ENCODE measurements at places on chromosomes 7 and 10. TPM values are rescaled to one million over a fixed set of nuclear protein-coding genes. Genes with fewer than 3 reads are reported as not detected.

Gene ENTPD1
- 13.0 TPM for total RNA-seq

Gene CTAGE4
- 0.56 TPM for total RNA-seq

Gene FAM221A
- 6.6 TPM for total RNA-seq

Gene CTAGE6
- 1.5 TPM for total RNA-seq

Gene LGI1
- not detected for total RNA-seq

Gene SDK1
- 0.16 TPM for total RNA-seq

Gene ARHGAP22
- not detected for total RNA-seq

DNA sequence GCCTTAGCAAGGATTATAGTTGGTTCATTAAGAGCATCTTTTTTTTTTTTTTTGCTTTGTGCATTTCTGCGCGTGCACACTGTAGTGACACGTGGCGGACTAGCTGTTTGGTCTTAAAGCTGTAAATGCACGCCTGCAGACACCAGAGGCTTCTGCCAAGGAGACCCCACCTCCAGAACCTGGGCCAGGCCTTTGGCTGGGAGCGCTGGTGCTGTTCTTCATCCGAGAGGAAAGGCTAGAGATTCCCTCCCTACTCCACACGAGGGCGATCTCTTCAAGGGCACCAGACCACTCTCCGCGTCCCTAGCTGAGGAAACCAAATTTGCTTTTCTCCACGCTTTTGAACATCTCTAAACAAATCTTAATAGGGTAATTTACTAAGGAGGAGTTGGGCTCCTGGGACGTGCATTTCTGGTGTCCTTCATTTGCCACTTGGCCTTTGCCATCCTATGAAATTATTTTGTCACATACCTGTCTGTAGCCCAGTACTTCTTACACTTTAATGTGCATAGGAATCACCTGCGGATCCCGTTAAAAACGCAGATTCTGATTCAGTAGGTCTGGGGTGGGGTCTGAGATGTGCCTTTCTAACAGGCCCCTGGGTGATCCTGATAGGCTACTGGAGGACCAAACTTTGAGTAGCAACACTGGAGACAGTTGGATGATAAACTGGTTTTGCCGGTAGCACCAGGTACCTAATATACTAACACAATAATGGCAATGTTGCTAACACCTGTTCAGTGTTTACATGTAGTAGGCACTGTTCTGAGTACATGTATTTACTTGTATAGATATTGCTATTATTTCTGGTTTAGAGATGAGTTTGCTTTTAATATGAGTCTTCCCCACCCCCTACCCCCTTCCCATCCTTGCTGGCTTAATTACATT is 1.3 kb upstream of the SLC26A5 start:
- H3K36me3 ChIP-seq = no peaks in the 10 kb centered on the region
- no peak overlapping the region for H3K4me3 ChIP-seq
- peaks cover 4% of the 10 kb centered on the region for H3K4me1 ChIP-seq
- peaks cover 62% of the 10 kb centered on the region for H3K27me3 ChIP-seq
- no peak overlapping the region for H3K27ac ChIP-seq
- peak; percentile 74 for DNase-seq

DNA sequence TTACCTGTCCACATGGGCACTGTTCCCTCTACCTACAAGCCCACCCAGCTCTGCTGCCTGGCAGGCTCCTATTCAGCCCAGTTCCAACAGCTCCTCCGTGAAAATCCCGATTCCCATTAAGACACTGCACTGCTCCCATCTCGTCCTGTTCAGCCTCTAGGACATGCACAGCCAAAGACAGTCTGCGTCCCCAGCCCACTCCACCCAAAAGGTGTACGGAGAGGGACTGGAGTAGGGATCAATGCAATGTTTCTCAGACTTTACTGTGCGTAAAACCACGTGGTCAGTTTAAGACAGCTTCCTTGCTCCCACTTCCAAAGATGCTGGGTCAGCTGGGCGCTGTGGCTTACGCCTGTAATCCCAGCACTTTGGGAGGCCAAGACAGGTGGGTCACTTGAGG is 19.9 kb downstream of the FGFR2 start:
- no peak overlapping the region for H3K27ac ChIP-seq
- no peaks in the 10 kb centered on the region for H3K4me1 ChIP-seq
- H3K4me3 ChIP-seq = no peak overlapping the region
- no peak for DNase-seq
- H3K27me3 ChIP-seq = no peaks in the 10 kb centered on the region
- H3K36me3 ChIP-seq = no peaks in the 10 kb centered on the region

GRCh38 chr7:132458729-132459128 is 117.5 kb downstream of the PLXNA4 start:
- no peak overlapping the region for H3K4me3 ChIP-seq
- peaks cover 3% of the 10 kb centered on the region for H3K36me3 ChIP-seq
- H3K27me3 ChIP-seq = peaks cover 2% of the 10 kb centered on the region
- H3K27ac ChIP-seq = no peak overlapping the region
- no peak for DNase-seq

DNA sequence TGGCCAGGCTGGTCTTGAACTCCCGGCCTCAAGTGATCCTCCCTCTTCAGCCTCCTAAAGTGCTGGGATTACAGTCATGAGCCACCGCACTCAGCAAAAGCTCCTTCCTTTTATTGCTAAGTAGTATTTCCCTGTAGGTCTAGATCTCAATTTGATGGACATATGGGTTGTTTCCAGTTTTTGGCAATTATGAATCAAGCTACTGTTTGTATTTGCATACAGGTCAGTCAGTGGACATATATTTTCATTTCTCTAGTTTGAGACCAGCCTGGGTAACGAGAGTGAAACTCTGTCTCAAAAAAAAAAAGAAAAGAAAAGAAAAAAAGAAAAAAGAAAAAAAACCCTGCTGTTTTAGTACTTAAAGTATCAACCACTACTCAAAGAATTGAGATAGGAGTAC is 6.4 kb upstream of the PRKRIP1 start:
- H3K27me3 ChIP-seq = no peaks in the 10 kb centered on the region
- no peak for DNase-seq
- peaks cover 24% of the 10 kb centered on the region for H3K36me3 ChIP-seq

DNA sequence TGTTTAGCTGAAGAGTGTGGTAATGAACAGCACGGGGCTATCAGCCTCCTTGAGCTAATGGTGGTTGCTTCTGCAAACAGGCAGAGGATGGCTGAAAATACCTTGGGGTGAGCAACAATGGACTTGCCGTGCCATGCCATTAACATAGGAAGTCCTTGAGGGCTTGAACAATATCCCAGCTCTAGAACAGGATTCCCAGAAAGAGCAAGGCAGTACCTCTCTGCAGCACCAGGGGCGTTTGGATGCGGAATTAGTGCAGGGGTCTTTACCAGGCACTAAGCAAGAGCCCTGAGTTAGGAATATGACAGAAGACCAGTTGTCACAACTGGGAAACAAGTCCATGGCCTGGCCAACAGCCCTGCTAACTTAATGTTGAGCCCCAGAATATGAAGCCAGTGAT is 143.2 kb upstream of the COBL start:
- H3K36me3 ChIP-seq = no peaks in the 10 kb centered on the region
- no peak overlapping the region for H3K4me3 ChIP-seq
- no peaks in the 10 kb centered on the region for H3K27me3 ChIP-seq
- no peak overlapping the region for H3K27ac ChIP-seq
- no peaks in the 10 kb centered on the region for H3K4me1 ChIP-seq

- no peak overlapping the region for H3K4me3 ChIP-seq
- peaks cover 4% of the 10 kb centered on the region for H3K36me3 ChIP-seq
- H3K27ac ChIP-seq = no peak overlapping the region
- H3K27me3 ChIP-seq = no peaks in the 10 kb centered on the region
- no peak for DNase-seq
These were observed 24.8 kb upstream of the TRIM8 start for GRCh38 chr10:102619281-102619981.

DNA sequence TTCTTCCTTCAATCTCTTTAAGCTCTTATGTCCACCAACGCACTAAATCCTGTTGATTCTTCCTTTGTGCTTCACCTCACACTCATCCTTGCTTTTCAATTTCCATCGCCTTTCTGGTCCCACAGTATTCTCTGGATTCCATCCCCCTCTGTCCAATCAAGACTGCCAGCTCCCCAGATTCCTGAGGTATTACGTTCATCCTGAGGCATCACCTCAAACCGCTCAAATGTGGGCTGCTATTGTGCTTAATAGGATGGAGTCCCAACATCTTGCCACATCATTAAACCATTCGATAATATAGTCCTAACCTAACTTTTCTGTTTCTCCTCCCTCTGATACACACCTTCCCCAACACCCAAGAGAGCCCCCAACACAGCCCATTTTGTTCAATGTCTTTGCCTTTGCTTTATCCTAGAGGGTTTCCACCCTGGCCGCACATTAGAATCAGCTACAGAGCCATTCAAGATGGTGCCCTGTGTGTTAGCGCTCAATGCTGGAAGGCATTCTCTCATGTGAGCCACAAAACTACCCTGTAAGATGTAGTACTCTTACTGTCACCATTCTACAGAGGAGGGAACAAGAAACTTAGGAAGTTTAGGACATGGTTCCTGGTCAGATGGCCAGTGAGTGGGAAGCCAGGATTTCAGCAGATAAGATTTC is 79.5 kb upstream of the LEP start:
- H3K4me1 ChIP-seq = peaks cover 3% of the 10 kb centered on the region
- DNase-seq = no peak
- no peaks in the 10 kb centered on the region for H3K36me3 ChIP-seq
- H3K27me3 ChIP-seq = peaks cover 60% of the 10 kb centered on the region

DNA sequence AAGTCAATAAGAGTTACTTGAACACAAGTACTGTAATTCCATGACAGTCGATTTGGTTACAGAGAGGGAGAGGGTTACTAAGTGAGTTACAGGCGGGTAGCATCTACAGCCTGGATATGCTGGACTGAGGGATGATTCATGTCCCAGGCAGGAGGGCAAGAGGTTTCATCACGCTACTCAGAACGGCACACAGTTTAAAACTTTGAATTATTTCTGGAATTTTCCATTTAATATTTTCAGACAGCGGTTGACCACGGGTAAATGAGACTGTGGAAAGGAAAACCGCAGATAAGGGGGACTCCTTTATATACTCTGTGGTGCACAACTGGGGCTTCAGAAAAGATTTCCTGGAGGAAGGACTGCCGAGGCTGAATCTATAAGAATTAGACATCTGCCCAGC is 25.7 kb upstream of the LRRC4 start:
- no peak for DNase-seq
- no peak overlapping the region for H3K4me3 ChIP-seq
- H3K36me3 ChIP-seq = peaks cover 6% of the 10 kb centered on the region
- H3K27me3 ChIP-seq = no peaks in the 10 kb centered on the region

GRCh38 chr10:80730522-80730921 is 192.8 kb downstream of the SH2D4B start:
- peak; percentile 36 for DNase-seq
- H3K27ac ChIP-seq = no peak overlapping the region
- H3K36me3 ChIP-seq = no peaks in the 10 kb centered on the region
- H3K4me3 ChIP-seq = no peak overlapping the region
- no peaks in the 10 kb centered on the region for H3K27me3 ChIP-seq

DNA sequence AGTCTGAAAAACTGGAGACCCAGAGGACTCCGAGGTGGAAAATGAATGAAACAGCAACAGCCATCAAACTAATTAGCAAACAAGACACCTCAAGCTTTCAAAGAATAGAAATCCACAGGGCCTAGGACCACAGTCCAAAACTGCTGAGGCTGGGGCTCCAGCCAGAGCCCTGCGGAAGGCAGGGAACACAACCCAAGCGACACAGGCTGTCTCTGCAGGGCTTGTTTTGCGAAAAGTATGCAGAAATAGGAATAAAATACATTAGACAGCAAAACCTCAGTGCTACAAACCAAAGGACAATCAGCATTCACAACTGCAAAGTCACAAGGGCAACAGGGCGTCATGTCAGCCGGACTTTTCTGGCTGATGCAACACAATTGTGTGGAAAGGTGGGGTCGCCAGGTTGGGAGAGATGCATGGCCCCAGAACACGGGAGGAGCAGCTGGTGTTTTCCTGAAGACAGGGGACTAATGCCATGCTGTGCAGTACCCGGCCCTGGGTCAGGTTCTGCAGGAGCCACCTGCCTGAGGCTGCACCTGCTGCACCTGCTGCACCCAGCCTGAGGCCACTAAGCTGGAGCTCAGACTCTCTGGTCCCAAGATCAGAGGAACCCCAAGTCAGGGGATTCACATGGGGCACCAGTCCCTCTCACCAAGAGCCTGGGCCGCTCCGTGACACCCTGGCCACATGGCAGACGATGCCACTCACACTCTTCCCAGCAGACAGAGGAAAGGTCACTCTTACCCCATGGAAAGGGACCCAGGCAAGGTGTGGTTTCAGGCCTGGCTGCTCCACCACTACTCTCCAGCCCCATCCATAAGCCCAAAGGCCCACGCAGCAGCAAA is 74.2 kb downstream of the MAD1L1 start:
- no peaks in the 10 kb centered on the region for H3K36me3 ChIP-seq
- no peak overlapping the region for H3K4me3 ChIP-seq
- no peak for DNase-seq
- peaks cover 1% of the 10 kb centered on the region for H3K4me1 ChIP-seq

DNA sequence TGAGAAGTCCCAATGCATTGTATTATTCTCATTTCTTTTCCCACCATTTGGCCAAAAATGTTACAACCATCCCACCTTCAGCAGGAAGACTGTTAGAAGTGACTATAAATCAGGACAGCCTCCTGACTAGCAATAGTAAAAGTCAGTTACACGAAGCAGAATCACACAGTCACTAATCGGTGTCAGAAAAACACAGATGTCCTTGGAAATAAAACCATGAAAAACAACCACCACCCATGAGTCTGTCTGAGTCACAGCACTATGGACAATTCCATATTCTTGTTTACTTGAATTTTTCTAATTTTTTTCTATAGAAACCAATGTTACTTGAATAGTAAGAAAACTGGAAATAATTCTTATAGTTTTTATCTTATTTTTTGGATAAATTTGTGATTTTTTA is 81.9 kb upstream of the FRMD4A start:
- H3K36me3 ChIP-seq = no peaks in the 10 kb centered on the region
- no peak for DNase-seq
- no peak overlapping the region for H3K4me3 ChIP-seq
- no peak overlapping the region for H3K27ac ChIP-seq
- peaks cover 16% of the 10 kb centered on the region for H3K27me3 ChIP-seq

DNA sequence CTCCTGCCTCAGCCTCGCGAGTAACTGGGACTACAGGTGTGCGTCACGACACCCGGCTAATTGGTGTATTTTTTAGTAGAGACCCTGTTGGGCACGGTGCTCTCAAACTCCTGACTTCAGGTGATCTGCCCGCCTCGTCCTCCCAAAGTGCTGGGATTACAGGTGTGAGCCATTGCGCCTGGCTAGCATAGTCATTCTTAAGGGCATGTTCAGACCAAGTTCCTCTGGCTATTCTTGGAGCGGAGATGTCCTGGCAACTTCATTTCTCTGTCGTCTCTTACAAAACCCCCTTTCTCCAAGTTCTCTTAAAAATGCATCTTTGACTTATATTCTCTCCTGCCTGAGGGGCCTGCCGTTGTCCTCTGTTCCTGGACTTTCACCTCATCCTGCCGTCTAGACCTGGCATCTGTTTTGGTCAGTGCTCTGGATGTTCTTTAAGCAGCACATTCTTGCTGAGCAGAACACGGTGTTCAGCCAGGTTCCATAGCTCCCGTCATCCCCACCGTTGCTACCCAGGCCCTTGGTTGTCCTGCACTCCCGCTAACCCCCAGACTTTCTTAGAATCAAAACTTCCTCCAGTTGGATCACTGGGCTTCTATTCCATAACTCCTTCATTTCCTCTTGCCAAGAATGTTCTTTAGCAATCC is 509.9 kb upstream of the GALNT17 start:
- no peaks in the 10 kb centered on the region for H3K4me1 ChIP-seq
- peaks cover 2% of the 10 kb centered on the region for H3K27me3 ChIP-seq
- no peak overlapping the region for H3K27ac ChIP-seq
- no peaks in the 10 kb centered on the region for H3K36me3 ChIP-seq
- H3K4me3 ChIP-seq = no peak overlapping the region

- H3K27me3 ChIP-seq = no peaks in the 10 kb centered on the region
- no peak for DNase-seq
These were observed 75.6 kb downstream of the CTBP2 start for GRCh38 chr10:125084614-125085257.

- H3K4me3 ChIP-seq = no peak overlapping the region
- no peaks in the 10 kb centered on the region for H3K27me3 ChIP-seq
- H3K27ac ChIP-seq = no peak overlapping the region
- H3K4me1 ChIP-seq = no peaks in the 10 kb centered on the region
- H3K36me3 ChIP-seq = no peaks in the 10 kb centered on the region
These were observed 142.8 kb downstream of the DGKB start for GRCh38 chr7:14759785-14760184.

All from activated CD4-positive, alpha-beta T cell treated with anti-CD3 and anti-CD28 coated beads, Interleukin-2, amount 10 ng/mL, durations not matched to agents 24 days and 14 days (primary cell).